HFFc6 (cell line): ENCODE measurements at places on chromosomes 13 and 19. TPM values are rescaled to one million over a fixed set of nuclear protein-coding genes. Genes with fewer than 3 reads are reported as not detected.

CAPS gene
- total RNA-seq: 2.2 to 3.2 TPM (median 2.3 TPM) in 3 replicates

OSCAR gene
- 0.45 to 2.4 TPM (median 0.99 TPM) in 3 replicates for total RNA-seq

GRCh38 chr13:46614582-46614981, 61.6 kb downstream of the LRCH1 start:
- DNase-seq: no peak

DNA sequence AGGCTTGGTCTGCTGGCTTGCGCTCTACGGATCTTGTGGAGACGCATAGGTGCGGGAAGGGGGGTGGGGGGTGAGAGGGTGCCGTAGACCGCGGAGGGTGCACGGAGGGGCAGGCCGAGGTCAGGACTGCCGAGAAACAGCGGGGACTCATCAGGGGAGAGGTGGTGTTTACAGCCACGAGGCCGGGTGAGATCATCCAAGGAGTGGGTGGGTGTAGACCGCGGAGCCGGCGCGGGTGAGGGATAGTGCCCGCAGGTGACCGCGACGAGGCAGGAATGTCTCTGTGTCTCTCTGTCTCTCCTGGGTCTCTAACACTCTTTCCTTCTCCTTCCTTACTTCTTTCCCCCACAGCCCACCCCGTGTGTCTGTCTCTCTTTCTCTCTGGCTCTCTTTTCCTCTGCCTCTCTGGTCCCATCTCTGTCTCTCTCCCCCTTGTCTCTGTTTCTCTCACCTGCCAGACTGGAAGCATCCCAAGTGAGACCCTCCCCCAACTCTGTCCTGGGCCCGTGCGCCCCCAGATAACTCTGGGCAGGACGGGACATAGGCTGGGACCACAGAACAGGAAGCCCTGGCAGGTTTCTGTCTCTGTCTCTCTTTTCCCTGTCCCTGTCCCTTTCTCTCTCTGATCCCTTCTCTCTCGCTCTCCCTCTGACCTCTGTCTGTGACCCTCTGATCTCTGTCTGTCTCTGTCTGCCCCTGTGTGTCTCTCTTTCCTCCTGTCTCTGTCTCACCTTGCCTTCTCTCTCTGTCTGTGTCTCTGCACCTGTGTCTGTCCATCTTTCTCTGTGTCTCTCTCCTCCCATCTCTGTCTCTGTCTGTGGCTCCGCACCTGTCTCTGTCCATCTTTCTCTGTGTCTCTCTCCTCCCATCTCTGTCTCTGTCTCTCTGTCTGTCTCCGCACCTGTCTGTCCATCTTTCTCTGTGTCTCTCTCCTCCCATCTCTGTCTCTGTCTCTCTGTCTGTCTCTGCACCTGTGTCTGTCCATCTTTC, 1.8 kb upstream of the KLK4 start:
- no peak for DNase-seq

- no peak for DNase-seq
Observed at GRCh38 chr19:49889687-49890348, 6.9 kb downstream of the IL4I1 start.

DNA sequence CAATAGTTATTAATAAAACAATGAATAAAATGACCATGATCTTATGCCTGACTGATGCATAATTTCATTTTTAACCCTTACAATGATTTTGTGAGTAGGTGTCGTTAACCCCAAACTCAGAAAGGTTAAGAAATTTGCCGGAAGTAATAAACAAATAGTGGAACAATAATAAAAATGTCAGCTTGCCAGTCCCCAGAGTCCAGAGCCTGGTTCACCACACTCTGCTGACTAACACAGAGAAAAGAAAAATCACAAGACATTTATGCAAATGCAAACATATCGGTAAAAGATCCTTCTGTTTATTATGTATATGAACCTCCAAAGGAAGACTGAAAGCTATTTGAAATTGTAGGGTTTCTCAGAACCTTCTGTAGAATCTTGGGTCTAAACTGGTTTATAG, 563.7 kb downstream of the EFNB2 start:
- DNase-seq: no peak
